ENCODE measurements at places on chromosomes 7 and 10.

GRCh38 chr7:41046221-41046761 lies 656.6 kb downstream of the INHBA start:
- no peak for DNase-seq

DNA sequence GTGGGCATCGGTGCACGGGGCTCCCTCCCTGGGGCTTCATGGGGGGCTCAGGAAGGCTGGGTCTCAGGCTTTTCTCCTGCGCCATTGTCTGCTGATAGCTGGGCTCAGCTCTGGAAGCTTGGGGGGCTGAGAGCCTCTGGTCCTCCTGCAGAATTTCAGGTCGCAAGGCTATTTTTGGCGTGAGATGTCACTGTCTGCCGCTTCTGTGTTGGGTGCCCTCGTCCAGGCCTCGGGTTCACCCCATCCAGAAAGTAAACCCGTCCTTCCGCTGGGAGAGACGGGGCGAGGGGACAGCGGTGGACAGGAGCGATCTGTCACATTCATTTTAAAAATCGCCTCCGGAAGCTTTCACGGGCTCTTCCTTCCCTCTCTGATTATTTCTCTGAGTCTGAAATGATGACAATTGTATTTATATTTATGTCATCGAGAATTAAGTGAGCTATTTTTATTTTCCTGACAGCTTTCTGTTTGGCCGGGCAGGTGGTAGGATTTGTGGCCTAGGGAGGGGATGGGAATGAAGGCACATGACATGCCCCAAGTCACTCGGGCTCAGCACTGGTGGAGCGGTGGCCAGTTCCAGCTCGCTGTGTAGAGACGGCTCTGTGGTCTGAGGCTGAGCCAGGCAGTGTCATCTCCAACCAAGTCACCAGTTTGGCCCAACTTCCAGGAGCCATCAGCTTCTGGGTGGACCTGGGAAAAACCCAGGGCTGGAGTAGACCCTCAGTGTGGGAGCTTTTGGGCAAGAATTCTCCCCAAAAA lies 40.7 kb upstream of the AP5Z1 start:
- no peak for DNase-seq

DNA sequence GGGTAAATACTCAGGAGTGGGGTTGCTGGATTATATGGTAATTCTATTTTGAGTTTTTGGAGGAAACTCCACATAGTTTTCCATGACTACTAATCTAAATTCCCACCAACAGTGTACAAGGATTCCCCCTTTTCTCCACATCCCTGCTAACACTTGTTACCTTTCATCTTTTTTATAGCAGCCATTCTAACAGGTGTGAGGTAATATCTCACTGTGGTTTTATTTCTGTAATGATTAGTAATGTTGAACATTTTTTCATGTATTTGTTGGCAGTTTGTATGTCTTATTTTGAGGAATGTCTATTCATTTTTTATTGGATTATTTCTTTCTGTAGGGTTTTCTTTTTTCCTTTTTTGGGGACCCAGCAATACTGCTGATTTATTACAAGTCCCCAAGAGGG lies 14.9 kb downstream of the TAF3 start:
- no peak for DNase-seq

- DNase-seq, result no peak
Measured at GRCh38 chr10:86312701-86313270, 53.8 kb downstream of the GRID1 start.

- DNase-seq, result no peak
Measured at GRCh38 chr10:7491949-7492659, 81.3 kb upstream of the SFMBT2 start.

DNA sequence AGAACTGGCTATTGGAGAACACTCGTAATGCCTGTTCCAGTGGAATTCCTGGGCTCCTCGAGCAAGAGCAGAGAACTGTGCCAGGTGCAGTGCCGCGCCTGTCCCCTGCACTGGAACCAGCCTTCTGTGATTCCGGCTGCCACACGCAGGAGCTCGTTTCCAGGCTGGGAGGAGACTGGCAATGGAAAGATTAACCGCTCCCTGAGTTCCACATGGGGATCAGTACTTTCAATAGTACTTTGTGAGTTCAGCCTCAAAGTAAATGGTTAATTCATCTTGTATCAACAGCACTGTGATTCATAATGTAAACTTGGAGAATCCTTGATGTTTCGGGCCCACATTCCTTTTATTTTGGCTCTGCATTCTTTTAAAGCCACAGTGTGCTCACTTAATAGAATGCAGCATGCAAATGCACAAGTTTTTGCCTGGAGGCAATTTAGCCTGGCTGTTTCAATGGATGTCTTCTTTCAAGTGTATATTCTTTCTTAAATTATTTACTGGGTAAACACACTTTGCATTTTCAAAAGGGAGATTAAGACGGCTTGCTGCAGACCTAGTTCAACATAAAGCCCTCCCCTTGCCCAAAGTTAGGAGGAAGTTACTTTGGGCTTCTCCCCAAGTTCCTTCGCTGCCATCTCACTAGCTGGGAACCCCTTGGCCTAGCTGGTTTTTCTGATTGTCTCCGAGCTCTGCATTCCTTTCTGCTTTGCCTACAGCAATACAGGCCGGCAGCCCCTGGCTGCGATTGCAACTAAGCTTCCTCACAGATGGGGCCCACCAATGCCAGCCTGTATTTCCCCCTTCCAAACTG lies 138.1 kb upstream of the TCF7L2 start:
- DNase-seq, result peak; percentile 8

GRCh38 chr7:35878351-35878750 lies 77.5 kb downstream of the SEPTIN7 start:
- no peak for DNase-seq

- DNase-seq, result no peak
Measured at GRCh38 chr10:133186416-133187090, 26.5 kb downstream of the KNDC1 start.

DNA sequence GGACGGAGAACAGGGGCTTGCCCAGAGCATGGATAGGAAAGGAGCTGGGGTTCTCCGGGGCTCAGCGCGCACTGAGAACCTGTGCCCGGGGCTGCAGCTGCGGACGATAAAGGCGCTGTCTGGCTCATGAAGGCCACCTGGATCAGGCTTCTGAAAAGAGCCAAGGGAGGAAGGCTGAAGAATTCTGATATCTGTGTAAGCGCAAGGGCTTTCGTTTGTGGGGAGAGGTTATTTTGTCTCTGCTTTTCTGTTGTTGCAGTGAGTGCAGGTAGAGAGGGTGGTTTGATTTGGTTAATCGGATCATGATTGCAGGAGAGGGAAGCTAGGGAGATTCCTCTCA lies 250.5 kb downstream of the NSUN6 start:
- no peak for DNase-seq

GRCh38 chr10:33248638-33249037 lies 85.8 kb downstream of the NRP1 start:
- DNase-seq, result peak; percentile 12

DNA sequence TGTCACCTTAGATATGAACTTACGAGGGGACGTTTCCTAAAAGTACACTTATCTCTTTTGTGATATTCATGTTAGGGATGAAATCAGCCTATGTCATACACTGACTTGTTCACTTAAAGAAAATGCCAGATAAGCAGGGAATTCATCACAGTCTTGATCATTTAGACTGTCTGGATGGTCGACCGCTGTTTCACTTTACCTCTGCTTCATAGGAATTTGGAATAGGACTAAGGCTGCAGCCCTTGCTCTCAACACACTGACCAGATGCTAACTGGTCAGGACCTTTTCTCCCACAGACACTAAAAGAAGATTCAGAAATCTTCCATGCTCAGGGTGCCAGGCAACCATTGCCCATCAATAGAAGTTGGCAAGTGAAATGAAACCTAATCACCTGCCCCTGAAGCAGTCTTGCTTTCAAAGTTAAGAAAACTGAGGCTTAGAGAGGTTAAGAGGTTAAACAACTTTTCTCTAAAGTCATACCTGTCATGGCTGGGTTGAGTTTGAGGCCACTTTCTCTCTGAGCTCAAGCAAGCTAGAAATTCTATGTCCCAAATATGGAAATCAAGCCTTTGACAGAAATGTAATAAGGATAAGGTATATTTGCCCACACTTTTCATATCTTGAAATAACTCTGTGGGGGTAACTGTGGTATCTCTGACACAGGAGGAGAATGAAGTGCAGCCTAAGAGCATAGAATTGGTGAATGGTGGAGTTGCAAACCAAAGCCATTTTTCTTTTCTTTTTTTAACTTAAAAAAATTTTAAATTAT lies 77.1 kb downstream of the MAP3K8 start:
- no peak for DNase-seq

DNA sequence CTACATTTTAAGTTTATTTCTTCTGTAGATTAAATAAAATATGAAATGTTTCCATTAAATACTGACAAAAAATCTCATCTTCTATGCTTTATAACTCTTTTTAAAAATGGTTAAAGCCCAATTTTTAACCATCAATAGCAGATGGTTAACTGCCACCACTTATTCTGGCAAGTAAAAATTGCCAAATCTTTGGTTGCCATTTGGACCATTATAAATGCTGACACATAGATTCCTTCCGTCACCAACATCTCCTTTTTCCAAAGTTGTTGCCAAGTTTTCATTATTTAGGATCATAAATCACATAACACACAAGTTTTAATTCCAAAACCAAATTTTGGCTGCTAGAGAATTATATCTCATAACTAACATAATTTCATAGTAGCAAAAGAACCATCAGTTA lies 1614.3 kb downstream of the REEP3 start:
- no peak for DNase-seq

- DNase-seq, result no peak
Measured at GRCh38 chr10:11177926-11178471, 160.3 kb downstream of the CELF2 start.

DNA sequence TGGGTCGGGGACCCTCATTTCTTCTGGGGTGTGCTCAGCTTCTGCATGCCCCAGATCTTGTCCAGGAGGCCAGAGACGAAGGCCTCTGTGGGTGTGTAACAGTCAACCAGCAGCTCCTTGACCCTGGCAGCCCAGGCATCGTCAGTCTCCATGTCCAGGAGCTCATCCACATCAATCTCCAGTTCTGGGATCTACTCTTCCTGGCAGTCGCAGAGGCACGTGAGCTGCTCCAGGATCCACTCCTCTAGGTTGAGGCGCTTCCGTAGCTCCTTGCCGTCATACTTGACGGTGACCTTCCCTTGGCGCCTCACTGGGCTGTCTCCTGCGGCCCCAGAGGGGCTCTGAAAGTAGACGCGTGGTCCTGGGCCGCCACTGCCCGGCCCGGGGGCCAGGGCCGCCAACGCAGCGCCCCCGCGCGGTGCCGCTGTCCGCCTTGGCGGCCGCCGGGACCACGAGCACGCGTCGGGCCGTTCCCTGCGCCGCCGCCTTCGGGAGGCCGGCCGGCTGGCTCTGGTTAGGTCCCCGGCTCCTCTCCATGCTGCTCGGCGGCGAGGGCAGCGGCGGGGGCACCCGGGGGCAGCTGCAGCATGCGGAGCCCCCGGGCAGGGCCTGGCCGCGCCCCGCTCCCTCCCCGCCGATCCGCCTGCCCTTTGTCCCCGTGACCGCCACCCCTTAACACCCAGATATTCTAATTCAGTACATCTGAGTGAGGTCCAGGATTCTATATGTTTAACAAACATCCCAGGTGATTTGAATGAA lies 170.5 kb downstream of the SEPTIN7 start:
- no peak for DNase-seq

DNA sequence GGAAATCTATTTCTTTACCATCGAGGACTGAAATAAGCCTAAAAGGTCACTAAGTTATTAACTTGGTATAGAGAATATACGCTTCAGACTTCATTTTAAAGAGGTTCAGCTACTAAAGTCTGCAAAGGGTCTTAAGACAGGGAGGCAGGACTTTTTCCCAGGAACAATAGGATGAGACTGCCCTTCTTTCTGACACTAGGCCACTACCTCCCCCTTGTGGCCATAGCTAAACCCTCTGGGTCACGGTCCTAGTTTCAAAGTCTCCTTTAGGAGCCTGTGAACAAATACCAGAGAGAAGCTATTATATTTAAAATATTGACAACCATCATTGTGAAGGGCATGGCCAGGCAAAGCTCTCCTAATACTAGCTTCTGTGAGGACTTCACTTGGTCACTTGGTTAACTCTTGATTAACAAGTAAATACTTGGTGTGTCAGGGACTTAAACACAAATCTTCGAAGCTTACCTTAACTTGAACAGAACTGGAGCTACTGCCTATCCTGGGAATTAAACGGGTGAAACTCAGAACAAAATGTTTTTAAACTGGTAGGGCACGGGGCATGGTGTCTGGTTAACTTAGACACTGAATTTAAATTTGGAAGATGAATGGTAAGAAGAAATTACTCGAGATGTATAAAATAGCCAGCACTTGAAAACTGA lies 75.6 kb downstream of the CCDC6 start:
- peak; percentile 32 for DNase-seq

- no peak for DNase-seq
Measured at GRCh38 chr7:117435475-117436043, 8.3 kb upstream of the ASZ1 start.

DNA sequence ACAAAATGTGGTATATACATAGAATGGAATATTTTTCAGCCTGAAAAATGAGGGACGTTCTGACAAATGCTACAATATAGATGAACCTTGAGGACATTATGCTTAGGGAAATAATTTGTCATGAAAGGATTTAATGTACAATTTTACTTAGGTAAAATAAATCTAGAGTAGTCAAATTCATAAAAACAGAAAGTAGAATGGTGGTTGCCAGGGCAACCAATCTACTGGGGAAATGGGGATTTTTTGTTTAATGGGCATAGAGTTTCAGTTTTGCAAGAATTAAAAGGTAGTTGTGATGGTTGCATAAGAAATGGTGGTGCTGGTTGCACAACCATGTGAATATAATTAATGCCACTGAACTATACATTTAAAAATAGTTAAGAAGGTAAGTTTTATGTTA lies 296.0 kb upstream of the SP4 start:
- no peak for DNase-seq

GRCh38 chr7:155191901-155192478 lies 105.7 kb upstream of the INSIG1 start:
- no peak for DNase-seq

GRCh38 chr7:155644971-155645509 lies 579 bp downstream of the RBM33 start:
- peak; percentile 53 for DNase-seq

GRCh38 chr7:24213311-24213710 lies 70.7 kb upstream of the NPY start:
- DNase-seq, result no peak

DNA sequence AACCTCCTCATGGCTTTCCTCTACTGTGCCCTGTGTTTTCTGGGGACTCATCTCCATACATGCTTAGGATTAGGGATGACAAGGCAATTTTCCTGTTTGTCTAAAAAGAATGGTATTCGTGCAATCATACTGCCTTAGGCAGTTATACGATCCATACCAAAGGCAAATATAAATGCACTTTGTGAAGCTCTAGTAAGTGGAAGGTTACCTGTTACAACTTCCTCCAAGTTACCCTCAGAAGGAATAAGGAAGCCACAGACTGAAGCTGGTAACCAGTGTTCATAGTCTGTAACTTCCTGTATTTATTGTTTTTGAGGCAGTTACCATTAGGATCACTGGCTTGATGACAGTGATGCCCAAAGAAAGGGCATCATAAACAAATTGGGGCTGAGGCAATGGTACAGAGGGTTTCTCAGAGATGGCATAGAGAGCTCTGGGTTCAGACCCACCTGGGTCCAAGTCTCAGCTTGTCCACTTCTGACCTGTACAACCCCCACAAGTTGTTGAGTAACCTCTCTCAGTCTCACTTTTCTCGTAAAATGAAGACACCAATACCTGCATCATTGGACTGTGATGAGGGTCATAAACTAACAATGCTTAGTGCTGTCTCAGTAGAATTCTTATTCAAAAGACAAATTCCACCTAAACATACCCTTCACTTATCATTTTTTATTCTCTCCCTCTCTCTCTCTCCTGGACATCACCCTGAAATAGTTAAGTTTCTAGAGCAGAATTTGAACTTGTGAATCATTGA lies 138.2 kb downstream of the ELMO1 start:
- DNase-seq, result peak; percentile 21

- DNase-seq, result no peak
Measured at GRCh38 chr10:119297207-119297968, 90.0 kb downstream of the GRK5 start.

GRCh38 chr10:105973902-105974301 lies 1190.6 kb downstream of the SORCS1 start:
- DNase-seq, result no peak

Measured in CD4-positive, alpha-beta T cell treated with Interleukin-4 for 1 hour (primary cell).